ENCODE measurements at places on chromosomes 6 and 20.

DNA sequence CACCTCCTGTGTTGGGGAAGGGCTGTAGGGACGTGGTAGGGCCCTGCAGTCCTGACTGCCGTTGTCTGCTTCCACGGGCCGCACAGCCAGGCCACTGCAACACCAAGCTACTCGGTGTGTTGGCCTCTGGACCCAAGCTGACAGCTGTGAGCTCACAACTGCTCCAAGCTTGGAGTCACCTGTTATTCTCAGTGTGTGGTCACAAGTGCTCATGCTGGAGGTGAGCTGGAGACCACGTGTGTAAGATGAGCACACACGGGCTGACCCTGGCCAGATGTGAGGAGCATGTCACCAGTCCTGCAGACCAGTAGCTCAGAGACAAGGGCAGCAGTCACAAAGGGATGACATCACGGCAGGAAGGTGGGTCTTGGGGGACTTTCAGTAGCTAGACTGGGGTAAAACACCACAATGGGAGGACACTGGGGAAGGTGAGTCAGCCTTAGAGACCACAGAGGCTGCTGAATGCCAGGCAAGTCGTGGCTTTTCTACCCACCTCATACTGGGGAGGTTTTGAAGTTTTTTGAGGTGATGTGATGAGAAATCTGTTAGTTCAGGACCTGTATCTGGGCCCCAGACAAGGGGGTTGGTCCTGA lies 87.3 kb downstream of the FAM120B start:
- no peak for DNase-seq

DNA sequence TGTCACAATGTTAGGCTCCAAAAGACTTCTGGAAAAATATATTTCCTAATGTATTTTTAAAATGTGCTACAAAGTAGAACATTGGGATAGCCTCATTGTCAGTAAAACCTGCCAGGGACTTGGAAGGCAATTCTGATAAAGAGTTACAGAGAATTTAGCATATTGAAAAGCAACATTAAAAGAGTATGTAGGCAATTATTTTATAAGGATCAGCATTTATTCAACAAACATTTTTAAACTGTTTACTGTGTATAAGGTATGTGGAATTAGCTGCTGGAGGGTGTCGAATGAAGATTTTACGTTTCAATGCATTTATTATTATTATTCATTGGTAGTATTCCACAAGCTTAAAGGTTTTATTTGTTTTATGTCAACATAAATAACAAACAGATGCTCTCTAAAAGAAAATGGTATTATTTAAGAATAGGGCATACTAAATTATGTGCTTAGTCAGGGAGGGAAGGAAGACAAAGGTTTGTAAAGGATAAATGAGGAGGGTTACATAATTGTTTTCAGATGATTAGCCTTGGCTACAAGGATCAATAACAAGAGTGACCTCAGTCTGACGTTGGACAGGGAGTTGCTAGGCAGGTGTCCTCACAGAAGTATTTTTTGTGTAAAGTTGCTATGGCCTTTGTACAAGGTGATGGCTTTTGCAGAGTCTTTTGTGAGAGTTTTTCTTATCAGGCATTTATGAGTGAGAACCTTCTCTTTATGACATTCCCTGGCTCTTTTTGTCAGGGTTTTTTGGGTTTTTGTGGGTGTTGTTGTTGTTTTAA lies 313.4 kb upstream of the PLCB4 start:
- DNase-seq, result no peak

GRCh38 chr6:111776236-111777221 lies 96.7 kb downstream of the FYN start:
- DNase-seq, result no peak

DNA sequence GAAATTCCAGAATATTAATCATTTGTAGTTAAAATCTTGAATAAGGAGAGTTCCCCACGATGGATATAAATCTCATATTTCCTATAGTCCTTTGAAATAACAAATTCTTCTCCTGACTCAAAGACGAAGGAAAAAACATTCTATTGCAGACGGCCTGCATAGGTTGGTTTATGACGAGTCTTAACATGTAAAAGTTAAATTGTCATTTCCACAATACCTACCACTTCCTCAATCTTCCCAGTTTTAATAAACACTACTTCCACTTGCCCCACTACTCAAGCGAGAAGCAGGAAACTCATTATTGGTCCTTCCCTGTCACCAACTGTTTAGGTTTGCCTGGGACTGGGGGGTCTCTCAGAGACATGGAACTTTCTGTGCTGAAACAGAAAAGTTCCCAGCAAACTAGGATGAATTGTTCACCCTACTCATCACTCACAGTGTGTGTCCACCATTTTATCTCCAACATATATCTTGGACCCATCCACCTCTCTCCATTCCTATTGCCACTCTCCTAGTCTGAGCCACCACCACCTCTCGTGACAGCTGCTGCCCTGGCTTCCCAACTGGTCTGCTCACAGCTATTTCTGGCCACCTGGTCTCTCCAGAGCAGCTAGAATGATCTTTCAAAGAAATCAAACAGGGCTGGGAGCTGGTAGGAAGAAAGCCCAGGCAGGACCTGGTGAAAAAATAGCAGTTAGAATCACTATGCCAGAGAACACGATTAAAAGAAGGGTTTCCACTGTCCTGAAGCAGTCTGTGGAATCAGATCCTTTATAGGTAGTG lies 15.1 kb upstream of the ZSCAN9 start:
- DNase-seq, result no peak

- DNase-seq, result peak; percentile 68
Observed at GRCh38 chr6:104682722-104683643, 176.7 kb downstream of the HACE1 start.

GRCh38 chr20:37469531-37469930 lies 51.5 kb upstream of the NNAT start:
- no peak for DNase-seq

DNA sequence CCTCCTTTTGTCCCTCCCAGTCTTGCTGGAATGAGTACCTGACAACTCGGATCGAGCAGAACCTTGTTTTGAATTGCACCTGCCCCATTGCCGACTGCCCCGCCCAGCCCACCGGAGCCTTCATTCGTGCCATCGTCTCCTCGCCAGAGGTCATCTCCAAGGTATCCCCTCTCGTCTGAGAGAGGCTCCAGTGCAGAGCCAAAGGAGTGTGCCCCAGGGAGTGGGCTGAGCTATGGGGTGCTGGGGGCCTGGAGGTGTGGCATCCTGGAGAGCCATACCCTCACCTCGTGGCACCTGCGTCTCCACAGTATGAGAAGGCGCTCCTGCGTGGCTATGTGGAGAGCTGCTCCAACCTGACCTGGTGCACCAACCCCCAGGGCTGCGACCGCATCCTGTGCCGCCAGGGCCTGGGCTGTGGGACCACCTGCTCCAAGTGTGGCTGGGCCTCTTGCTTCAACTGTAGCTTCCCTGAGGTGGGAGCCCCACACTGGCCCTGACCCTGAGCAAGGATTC lies 8.8 kb downstream of the DNPH1 start:
- DNase-seq, result no peak
